GM06990 (cell line): ENCODE measurements at places on chromosomes 7 and 10.
A peak's percentile ranks its signal among the peaks of the same experiment; 100 is the strongest.

GRCh38 chr7:13989126-13989948, at the start of gene ETV1:
Gene ETV1, minus strand, starts transcription at chr7:13989666. Its CDS starts 614 bp downstream, at chr7:13989052.
- DNase-seq: no peak

DNA sequence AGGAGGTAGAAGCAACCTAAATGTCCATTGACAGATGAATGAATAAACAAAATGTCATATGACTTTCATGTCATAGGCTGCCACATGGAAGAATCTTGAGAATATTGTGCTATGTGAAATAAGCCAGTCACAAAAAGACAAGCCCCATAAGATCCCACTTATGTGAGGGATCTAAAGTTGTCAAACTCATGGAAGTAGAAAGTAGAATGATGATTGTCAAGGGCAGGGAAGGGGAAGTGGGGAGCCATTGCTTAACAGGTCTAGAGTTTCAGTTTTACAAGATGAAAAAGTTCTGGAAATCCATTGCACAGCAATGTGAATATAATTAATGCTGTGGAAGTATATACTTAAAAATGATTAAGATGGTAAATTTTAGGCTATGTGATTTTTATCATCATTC, 229.3 kb upstream of the KMT2E start:
- no peak for DNase-seq

- peak; percentile 36 for DNase-seq
Observed at GRCh38 chr10:67308912-67309311, 383.1 kb downstream of the LRRTM3 start.

GRCh38 chr10:84317174-84317573, 11.2 kb upstream of the CCSER2 start:
- DNase-seq: peak; percentile 50

DNA sequence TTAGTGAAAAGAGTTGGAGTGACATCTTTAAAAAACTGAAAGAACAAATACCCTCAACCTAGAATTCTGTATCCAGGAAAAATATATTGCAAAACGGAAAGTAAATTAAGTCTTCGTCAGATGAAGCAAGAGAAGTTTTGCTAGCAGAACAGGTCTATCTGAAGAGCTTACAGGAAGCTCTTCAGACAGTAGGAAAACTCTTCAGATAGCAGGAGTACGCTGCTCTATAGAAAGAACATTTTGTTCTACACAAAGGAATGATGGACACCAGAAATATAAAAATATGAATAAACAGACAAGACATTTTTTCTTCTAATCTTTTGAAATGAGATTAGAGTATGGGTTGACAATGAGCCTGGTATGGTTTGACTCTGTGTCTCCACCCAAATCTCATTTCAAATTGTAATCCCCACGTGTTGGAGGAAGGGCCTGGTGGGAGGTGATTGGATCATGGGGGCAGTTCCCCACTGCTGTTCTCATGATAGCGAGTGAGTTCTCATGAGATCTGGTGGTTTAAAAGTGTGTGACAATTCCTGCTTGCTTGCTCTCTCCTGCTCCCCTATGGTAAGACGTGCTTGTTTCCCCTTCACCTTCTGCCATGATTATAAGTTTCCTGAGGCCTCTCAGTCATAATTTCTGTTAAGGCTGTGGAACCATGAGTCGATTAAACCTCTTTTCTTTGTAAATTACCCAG, 567.3 kb downstream of the AUTS2 start:
- no peak for DNase-seq

GRCh38 chr7:155745737-155746136, 66.5 kb downstream of the SHH start:
- DNase-seq: no peak

GRCh38 chr7:49773936-49774458, 559 bp downstream of the VWC2 start:
- no peak for DNase-seq

DNA sequence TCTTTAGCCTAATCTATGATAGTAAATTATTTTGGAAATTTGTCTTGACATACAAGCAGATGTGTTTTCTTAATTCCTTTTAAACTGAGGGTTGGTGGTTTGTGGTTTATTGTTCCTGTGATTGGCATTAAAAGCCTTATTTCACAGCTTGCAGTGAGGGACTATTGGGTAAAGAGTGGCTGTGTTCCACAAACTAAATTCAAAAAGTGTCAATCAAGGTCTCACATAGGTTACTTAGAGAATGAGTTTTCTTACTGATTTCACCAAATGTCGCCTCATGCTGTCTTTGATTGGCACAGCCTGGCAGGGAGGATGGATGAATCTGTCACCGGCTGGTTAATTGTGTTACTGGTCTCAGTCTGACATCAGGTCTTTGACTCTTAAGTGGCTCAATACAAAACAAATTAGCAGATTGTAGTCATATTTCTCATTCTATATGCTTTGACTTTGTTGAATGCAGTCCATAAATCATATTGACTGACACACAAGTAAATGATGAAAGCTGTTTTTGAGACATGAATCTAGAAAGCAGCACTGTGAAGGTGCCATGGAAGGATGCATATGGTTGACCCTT, 66.8 kb upstream of the CYP26C1 start:
- DNase-seq: no peak

DNA sequence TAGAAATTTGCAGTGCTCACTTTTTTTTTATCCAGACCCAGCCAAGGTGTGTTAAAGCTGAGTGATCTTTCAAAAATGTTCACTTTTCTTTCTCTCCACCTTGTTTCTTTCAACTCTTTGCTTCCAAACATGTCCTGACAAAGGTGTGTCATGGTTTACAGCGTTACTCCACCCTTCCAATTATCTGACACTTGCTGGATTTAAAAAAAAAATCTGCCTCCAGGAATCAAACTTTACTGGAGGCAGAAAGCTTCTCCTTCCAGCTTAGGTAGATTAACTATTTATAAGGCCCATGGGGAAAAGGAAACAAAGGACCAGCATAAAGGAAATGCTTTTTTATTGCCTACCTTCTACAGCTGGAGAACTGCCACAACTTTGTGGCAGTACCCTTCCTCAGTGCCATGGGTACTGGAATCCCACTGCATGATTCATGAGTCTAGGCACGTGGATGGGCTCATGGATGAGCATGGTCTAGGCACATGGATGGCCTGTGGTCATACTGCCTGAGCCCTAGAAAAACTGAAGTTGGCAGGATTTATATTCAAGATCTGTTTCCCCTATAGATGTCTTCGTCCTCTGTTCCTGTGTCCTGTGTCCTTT, at the start of gene COL17A1:
Gene COL17A1 (minus strand): TSS at position 80 of the 600 bp plus-strand sequence. CDS start 5,207 bp downstream, outside the sequence.
- DNase-seq: no peak

DNA sequence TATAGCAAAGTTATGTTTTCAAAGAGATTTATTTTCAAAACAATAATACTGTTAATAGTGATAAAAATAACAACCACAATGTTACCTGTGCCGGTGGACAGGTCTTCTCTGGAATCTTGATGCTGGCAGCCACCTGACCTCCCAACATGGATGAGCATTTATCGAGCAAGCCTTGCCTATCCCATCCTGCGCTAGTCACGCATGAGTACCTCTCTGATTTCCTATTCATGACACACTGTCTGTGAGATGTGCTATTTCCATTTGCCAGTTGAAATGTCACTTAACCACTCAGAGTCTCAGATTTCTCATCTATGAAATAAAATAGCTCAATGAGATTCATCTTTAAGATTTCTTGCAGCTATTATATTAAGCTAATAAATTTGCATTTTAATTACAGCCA, 341.2 kb upstream of the VWC2 start:
- DNase-seq: no peak

DNA sequence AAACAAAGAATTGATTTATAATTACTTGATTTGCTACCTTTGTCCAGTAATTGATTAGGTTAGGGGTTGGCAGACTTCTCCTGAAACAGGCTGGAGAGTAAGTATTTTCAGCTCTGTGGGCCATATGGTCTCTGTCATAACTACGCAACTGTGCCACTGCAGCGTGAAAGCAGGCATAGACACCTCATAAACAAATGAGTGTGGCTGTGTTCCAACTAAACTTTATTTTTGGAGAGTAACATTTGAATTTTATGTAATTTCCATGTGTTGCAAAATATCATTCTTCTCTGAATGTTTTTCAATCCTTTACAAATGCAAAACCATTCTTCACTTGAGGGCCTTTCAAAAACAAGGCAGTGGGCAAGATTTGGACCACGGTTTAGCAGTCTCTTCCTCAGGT, 76.9 kb downstream of the GALNT17 start:
- DNase-seq: no peak

DNA sequence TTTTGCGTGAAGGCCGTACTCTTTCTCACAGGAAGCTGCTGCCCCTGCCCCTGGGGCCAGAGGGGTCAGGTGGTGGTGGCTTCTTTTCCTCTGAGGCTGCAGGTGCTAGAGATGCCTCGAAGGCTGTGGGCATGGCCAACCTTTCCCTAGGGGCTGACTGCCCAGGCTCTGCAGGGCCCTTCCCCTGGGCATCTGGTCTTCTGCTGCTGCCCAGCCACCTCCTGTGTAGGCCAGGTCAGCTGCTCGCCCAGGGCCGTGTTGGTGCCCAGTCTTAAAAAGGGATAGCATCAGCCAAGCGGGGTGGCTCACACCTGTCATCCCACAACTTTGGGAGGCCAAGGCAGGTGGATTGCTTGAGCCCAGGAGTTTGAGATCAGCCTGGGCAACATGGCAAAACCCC, 114.3 kb downstream of the FAM53B start:
- no peak for DNase-seq

GRCh38 chr10:34710391-34710751, 104.7 kb downstream of the PARD3 start:
- no peak for DNase-seq

DNA sequence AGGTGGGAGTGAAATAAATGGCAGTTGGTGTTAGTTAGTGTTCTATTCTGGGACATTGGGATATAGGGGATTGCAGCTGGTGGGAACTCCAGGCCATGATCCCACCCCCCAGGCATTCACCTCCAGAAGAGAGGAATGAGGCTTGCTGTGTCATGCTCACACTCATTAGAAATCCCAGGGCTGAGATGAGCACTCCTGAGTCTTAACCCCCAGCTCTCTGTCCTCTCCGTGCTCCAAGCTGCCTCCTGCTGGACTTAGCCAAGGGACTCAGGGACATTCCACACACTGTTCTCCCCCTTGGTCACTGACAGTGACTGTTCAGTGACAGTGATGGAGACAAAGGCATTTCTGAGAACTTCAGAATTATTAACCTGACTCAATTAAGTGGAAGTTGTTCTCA, 21.5 kb downstream of the CYP26A1 start:
- DNase-seq: no peak

DNA sequence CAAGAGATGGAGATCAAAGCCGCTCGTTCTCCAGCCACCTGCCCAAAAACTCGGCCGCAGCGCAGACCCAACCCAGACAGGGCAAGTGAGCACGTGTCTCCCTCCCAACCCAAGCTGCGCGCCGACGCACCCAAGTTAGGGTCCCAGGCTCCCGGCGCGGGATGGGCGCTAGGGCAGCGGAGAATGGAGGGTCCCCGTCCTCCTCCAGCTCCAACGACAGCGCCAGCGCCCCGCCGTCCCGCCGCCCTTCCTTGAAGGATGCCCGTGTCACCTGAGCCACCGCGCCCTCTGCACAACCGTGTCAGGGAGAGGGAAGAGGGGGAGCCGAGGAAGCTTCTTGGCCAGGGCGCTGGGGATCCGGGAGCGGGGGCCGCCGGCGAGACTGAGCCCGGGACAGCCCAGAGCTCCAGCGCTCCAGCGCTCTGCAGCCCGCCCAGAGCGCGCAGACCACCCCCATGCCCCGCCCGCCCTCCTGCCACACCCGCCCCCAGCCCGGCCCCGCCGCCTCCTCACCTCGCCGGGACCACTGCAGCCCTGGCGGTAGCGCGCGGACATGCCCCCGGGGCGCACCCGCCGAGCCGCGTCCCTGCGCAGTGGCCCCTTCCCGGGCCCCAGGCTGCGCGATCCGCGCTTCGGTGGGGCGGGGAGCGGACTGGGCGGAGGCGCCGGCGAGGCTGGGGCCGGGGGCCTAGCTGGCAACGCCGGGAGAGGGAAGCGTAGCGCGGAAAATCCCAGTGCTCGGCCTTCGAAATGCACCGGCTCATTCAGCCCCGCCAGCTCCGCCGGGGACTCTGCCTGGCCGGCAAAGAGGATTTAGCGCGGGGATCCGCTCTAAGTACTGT, at the start of gene SLC16A12:
Gene SLC16A12 (minus strand): TSS at position 424 of the 842 bp plus-strand sequence. CDS start 73,016 bp downstream, outside the sequence.
- DNase-seq: no peak

DNA sequence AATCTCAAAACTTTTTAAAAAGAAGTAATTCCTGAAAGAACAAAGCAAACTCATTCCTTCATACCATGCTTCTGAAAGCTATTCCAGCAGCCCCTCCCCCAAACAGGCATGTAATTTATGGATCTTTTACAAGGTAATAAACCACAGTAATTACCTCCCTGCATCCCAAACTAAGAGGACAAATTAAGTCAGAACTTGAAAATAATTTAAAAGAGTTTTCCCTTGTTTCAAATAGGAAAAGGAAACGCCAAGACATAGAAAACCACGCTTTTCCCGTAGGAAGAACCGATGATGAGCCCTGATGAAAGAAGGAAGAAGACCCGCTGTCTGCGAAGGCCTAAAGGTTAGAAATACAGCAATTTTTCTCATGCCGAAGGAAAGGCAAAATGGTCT, 8.9 kb downstream of the HOXA4 start:
- DNase-seq: no peak

- peak; percentile 83 for DNase-seq
Observed at GRCh38 chr7:74289018-74289658, at the start of gene CLIP2. Gene CLIP2, plus strand, starts transcription at chr7:74289407. Its CDS starts 28,140 bp downstream, at chr7:74317547.

DNA sequence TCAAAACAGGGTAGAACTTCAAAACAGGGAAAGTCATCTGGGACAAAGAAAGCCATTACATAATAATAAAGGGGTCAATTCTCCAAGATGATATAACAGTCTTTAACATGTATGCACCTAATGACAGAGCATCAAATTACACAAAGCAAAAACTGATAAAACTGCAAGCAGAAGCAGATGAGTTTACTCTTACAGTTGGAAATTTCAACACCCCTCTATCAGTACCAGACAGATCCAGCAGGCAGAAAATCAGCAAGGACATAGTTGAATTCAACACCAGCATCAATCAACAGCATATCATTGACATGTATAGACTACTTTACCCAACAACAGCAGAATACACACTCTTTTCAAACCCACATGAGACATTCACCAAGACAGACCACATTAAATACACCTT, 233.0 kb upstream of the NEBL start:
- no peak for DNase-seq

DNA sequence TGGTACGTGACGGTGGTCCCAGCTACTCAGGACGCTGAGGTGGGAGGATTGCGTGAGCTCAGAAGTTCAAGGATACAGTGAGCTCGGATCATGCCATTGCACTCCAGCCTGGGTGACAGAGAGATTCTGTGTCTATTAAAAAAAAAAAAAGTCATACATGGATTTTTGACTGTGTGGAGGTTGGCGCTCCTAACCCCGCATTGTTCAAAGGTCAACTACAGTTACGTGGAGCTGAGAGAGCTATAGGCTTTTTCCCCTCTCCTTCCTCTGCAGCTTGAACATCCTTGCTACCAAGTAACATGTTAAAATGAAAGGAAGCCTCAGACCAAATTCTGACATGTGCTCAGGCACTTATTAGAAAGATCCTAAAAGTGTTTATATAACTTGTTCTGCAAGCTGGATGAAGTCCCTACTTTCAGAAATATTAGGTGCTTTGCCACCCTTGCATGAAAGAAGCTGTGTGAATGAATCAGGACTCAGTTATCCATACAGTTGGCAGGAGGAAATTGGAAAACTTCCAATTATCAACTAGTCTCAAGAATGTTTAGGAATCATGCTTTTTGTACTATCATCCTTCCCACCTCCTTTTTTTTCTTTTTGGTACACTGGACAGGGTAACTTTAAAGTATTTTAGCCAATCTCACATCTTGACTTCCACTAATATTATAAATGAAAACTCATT, 12.5 kb upstream of the ST7 start:
- no peak for DNase-seq
